Hepatocyte (in vitro differentiated cells): ENCODE measurements at places on chromosomes 12 and 14. TPM values are rescaled to one million over a fixed set of nuclear protein-coding genes. Genes with fewer than 3 reads are reported as not detected.

SYT10 gene
- total RNA-seq = 2.5 and 3.8 TPM in 2 replicates

GRCh38 chr14:89540009-89540829, 123.2 kb upstream of the FOXN3 start:
- H3K27ac ChIP-seq = peak overlapping the region; percentile 61
- peaks cover 6% of the 10 kb centered on the region for H3K4me1 ChIP-seq
- no peak overlapping the region for H3K4me3 ChIP-seq
- no peaks in the 10 kb centered on the region for H3K27me3 ChIP-seq
- H3K36me3 ChIP-seq = no peaks in the 10 kb centered on the region

CCDC175 gene
- not detected in 2 replicates for total RNA-seq

FOXG1 gene
- not detected in 2 replicates for total RNA-seq
